MV-4-11 (cell line): ENCODE measurements at places on chromosomes 11 and 22.
A peak's percentile ranks its signal among the peaks of the same experiment; 100 is the strongest.

DNA sequence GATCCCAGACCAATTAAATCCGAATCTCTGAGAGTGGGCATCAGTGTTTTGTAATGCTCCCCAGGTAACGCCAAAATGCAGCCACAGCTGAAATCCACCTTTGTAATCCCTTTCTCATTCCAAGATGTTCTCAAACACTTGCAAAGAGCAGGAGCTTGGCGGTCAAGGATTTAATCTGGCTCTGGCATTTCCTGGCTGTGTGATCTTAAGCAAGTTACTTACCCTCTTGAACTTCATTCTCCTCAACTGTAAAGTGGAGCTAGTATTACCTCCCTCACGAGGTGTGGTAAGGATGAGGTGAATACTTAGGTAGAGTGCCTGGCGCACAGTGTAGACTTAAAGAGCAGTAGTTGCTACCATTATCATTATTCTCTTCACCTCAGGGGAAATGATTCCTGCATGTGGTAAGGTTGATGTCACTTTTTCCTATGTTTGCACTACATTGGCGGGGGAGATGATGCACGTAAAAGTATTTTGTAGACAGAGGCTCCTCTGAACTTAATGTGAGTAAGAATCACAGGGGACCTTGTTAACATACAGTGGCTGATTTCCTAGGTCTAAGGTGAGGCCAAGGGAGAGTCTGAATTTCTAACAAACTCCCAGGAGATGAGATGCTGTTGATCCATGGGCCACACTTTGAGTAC is 210.4 kb upstream of the PITPNB start:
- DNase-seq = no peak

GRCh38 chr11:40273192-40273732 is 1186.2 kb downstream of the LRRC4C start:
- no peak for DNase-seq

DNA sequence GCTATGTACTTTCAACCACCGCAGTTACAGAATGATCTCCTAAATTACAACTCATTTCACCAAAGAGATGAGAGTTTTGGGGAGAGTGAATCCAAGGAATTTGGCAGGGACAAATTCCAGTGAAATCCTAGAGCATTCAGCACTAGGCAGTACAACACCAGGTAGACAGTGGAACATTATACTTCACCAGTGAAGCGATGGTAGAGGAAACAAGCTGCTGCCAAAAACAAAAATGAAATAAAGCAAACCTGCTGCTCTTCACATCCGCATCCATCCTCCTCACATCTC is 16.9 kb downstream of the SMCO4 start:
- no peak for DNase-seq

DNA sequence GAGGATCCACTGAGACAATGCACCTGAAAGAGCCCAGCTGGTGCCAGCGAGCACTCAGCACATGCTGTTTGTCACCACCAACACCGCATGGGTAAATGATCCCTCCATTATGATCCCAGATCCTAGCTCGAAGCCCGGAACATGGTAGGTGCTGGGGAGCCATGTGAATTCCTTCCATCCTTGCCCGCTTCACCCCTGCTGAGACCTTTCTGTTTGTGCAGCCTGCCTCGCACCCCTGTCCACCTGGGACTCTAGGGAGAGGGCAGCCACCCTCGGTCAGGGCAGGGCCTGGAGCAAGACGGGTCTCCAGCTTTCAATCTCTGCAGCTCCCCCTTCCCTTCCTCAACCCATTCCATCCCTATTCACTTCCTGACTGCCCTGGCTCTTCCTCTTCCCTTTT is 116.2 kb upstream of the ALX4 start:
- no peak for DNase-seq

GRCh38 chr11:70063121-70063520 is 15.0 kb upstream of the ANO1 start:
- DNase-seq = no peak

DNA sequence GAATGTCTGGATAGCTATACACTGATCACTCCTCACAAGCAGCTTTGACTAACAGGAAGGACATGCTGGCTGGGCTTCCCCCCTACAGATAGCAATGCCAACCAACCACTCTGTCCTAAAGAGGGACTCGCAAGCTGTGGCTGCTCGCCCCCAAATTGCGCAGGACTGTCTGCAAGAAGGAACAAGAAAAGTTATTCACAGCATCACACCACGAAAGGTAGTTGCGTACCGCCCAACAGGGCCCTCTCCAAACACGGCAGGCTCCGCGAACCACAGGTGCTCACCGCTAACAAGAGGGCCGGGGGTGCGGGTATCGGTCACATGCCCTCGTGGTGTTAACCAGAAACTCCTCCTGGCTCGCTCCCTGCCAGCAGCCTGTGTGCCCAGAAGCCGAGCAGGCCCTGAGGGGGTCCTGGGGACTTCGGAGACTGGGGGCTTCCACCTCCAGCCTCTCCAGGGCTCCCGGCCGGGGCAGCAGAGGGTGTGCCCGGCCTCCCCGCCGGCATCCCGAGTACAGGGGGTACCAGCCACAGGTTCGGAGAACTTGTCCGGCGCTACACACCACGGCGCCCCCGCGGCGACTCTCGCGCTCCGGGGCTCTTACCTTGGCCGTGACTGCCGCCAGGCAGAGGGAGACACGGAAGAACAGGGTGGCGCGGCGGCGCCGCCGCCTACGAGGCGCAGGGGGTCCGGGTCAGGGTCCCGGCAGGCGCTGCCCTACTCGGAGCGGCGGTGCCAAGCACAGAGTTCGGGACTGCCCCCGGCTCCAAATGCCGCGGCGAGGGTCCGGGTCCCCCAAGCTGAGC is 682 bp downstream of the LARGE1 start:
- no peak for DNase-seq

DNA sequence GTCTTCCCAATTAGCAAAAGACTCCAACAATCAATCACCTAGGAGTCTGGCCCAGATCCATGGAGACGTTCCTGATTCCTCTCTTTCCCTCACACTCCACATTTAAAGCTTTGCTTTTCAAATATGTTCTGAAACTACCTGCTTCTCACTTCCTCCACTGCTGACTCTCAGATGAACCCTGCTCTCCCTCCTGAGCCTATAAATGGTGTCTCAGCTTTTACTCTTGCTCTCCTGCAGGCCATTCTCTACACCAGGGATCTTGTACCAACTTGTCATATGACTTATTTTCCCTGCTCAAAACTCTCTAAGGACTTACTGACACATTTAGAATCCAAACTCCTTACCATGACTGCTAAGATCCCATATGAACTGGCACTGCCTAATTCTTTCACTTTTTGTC is 138.4 kb upstream of the DDI1 start:
- peak; percentile 32 for DNase-seq

DNA sequence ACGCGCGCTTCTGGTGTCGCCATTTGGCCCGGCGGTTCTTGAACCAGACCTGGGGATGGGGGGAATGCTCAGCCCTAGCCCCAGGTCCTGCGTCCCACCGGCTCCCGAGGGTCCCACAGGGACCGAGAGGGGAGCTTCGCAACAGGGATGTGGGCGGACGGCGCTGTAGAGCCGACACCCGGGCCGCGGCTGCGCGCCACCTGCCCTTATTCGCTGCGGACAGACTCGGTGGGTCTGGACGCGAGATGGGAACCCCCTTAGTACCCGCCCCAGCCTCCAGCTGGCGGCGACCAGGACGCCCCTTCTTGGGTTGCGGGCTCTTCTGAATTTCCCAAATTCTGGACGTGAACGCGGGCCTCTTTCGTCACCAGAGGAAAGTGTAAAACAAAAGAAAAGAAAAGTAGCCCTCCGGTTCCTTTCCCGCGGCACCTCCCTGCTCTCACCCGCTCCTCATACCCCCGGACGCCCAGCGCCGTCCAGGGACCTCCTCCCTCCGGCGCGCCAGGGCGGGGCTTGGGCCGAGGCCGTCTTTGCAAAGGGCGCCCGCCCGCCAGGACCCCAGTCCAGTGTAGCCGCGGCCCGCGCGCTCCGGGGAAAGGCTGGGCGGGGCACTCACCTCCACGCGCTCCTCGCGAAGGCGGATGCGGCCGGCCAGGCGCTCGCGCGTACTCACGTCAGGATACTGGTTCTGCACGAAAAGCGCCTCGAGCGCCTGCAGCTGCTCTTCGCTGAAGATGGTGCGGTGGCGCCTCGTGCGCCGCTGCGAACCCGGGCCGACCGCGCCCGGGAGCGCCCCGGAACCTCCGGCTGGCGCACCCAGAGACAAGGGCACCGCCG is 827 bp downstream of the GSC2 start:
- no peak for DNase-seq

DNA sequence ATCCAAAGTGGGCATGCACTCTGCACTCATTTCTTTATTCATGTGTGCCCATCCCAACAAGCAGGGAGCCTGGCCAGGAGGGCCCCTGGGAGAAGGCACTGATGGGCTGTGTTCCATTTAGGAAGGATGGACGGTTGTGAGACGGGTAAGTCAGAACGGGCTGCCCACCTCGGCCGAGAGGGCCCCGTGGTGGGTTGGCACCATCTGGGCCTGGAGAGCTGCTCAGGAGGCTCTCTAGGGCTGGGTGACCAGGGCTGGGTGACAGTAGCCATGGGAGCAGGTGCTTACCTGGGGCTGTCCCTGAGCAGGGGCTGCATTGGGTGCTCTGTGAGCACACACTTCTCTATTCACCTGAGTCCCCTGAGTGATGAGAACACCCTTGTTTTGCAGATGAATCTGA is 129.3 kb upstream of the B3GAT1 start:
- DNase-seq = no peak

- DNase-seq = no peak
Observed at GRCh38 chr22:43600265-43600664, 188.5 kb downstream of the MPPED1 start.

GRCh38 chr11:113129261-113129992 is 168.2 kb downstream of the NCAM1 start:
- DNase-seq = no peak

DNA sequence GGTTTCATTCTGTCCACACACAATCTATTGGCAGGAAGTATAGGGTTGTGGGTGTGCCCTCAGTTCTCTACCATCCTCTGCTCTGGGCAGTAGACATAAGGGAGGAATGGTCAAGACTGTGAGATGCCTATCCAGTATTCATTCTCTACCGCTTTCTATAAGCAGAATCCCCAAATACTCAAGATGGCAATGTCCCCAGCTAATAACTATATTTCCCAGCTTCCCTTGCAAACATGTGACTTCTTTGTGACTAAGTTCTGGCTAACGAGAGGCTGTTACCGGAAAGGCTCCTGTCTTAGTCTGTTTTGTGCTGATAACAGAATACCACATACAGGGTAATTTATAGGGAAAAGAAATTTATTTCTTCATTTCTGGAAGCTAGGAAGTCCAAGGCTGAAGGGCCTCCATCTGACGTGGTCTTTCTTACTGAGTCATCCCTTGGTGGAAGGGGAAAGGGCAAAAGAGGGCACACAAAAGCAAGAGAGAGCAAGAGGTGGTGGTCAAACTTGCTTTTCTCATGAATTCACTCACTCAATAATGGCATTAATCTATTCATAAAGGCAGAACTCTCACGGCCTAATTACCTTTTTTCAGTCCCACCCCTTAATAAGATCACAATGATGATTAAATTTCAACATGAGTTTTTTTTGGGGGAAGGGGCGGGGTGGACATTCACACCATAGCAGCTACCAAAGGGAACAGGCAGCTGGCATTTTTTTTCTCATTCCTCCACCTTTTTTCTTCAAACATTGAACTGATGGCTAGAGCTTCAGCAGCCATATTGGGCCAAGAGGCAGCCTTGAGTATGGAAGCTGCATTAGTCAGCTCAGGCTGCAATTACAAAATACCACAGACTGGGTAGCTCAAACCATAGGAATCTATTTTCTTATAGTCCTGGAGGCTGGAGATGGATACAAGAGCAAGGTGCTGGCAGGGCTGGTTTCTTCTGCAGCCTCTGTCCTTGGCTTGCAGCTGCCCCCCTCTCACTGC is 109.7 kb upstream of the OR9Q1 start:
- DNase-seq = no peak

DNA sequence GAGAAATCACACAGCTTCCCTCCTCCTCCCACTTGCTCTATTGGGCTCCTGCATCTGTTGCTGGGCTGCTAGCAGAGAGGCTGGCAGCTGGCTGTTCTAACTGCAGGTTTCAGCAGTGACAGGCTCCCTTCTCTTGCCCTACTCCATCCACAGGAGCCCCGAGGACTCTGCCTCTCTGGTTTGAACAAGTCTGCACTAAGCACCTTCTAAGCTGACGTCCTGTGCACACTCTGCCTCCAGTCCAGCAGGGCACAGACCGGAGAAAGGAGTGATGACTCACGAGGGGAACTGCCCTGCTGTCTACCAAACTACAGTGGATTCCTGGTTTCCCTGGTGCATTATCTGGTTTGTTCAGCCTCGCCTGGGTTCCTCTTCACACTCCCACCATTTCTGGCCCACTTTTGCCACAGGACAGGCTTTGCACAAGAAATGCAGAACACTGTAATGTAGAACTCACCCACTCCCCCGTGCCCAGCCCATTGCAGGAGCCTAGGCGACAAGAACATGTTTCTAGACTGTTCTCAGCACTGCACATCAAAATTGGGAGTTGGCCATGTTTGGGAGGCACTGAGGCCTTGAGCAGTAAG is 26.0 kb downstream of the IL10RA start:
- peak; percentile 87 for DNase-seq

- DNase-seq = no peak
Observed at GRCh38 chr11:3047637-3048036, 9.6 kb downstream of the CARS1 start.

DNA sequence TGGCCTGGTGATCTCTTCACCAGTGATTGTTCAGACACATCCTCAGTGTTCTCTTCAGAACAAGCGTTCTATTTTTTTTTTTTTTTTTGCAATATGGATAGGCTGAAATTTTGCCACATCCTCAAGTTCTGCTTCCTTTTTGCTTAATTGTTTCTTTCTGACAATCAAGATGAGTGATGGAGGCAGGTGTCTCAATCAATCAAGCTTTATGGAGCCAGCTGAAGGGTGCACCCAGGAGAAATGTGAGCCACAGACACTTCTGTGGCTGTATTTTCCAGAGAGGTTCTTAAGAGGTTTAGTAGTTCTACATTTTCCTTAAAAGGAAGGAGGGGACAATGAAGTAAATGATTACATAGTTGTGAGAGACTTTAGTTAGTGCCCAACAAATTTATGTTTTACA is 43.9 kb upstream of the ASPHD2 start:
- peak; percentile 11 for DNase-seq
